Stimulated activated CD4-positive, alpha-beta T cell treated with anti-CD3 and anti-CD28 coated beads, Interleukin-2, amount 100 ng/mL, for 48 hours (primary cell): ENCODE measurements at places on chromosomes 4 and X.

DNA sequence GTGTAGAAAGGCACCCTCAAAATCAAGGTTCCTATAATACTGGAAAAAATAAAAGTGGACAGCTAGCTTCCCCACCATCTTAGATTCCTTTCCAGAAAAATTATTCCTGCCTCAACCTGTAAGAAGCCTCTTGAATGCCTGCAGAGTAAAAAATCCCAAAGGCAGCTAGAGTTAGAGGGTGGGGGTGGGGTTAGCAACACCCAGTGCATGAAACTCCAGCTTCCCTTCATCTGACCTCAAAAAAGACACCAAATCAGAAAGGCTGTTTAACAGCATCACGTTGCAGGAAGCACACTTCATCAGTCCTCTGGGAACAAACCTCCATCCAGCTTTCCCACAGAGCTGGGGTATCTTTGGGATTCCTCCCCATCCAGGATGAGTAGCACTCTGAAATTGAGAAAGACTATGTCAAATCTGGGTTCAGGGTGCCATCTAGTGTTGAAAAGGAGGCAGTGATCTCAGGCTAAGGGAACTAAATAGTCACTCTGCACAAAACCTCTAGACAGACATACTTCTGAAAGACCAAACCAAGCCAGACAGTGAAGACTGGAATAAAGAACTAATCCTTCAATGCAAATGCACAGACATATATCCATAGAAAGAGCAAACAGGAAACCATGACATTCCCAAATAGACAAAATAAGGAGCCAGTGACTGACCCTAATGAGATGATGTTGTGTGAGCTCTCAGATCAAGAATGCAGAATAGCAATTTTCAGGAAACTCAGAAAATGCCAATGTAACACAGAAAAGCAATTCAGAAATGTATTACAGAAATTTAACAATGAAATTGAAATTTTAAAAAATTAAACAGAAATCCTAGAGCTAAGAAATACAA lies 97.9 kb downstream of the ARHGEF9 start:
- no peak for DNase-seq

- DNase-seq: no peak
Observed at GRCh38 chr4:177574446-177574845, 132.2 kb upstream of the AGA start.

GRCh38 chr4:15291122-15291521 lies 136.7 kb upstream of the C1QTNF7 start:
- no peak for DNase-seq

DNA sequence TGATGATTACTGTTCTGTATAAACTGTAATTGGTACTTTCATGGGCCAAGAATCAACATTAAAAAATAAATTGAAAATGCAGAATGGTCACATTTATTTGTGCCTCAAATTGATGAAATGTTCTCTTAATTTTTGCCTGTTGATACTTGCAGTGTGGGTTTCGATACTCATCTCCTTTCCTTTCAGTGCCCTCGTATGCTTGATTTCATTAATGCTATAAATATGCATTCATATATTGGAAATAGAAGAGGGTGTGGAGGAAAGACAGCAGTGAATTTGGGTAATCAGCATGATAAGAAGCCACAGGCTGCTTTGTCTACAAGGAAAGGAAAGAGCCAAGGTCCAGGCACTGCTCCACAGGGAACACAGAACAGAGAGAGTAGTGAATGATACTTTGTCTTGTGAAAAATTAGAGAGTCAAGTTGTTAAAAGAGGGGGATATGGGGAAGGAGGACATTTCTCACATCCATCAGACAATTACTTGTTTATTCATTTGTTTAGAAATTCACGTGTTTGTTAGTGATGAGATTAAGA lies 1.0 kb upstream of the DDX60 start:
- no peak for DNase-seq

- DNase-seq: no peak
Observed at GRCh38 chr4:185429660-185430059, 3.9 kb upstream of the UFSP2 start.
